Glomerular endothelial cell (primary cell): ENCODE measurements at places on chromosomes 13 and 19. TPM values are rescaled to one million over a fixed set of nuclear protein-coding genes. Genes with fewer than 3 reads are reported as not detected.

Gene SLC46A3
- total RNA-seq: 17.2 and 25.5 TPM in 2 replicates

GRCh38 chr13:27956576-27957300 is 12.4 kb downstream of the CDX2 start:
- DNase-seq: no peak

GRCh38 chr13:51004918-51005460 is 95.4 kb downstream of the RNASEH2B start:
- no peak for DNase-seq

DNA sequence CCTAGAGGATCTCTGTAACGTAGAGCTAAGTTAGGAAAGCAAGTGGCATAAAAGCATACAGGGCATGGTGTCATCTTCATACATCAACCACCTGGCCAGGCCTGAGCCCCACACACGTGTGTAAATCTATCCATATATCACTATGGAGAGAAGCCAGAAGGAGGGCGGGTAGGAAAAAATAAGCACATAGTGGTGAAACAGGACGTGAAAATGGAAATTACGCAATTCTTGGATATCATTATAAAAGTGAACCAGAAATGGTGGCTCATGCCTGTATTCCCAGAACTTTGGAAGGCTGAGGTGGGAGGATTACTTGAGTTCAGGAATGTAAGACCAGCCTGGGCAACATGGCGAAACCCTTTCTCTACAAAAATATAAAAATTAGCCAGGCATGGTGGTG is 43.4 kb downstream of the PDCD5 start:
- DNase-seq: no peak

DNA sequence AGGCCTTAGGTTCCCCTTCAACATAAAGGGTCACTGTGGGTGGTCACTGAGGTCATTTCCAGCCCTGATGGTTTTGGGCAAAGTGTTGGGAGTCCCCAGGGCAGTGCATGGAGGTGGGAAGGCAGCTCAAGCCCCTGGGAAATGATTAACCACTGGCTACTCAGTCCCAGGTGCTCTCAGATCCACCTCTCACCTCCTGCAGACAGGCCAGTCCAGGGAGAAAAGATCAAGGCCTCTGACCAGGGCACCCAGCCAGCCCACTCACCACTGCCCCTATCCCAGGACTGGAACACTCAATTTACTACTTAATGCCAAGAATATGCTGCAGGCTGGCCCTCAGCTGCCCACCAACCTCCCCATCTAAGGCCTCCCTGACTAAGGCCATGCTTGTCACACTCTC is 1307.9 kb downstream of the UQCRFS1 start:
- DNase-seq: no peak

- DNase-seq: no peak
These were observed 292.3 kb upstream of the SPRY2 start for GRCh38 chr13:80633251-80633650.

DNA sequence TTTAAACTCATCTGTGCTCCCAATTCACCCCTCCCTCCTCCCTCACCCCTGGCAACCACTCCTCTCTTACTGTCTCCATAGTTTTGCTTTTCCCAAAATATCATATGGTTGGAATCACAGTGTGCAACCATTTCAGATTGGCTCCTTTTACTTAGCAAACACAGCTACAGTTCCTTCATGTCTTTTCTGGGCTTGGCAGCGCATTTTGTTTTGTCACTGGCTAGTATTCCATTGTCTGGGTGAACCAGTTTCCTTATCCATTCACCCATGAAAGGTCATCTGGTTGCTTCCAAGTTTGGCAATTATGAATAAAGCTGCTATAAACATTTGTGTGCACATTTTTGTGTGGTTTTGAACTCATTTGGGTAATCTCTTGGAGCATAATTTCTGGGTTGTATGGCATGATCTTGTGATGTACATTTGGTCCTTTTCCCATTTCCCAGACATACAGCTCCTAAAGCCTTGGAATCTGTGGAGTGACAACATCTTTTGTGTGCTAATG is 23.9 kb upstream of the GAS6 start:
- DNase-seq: no peak

GRCh38 chr13:77099415-77099814 is 72.5 kb upstream of the FBXL3 start:
- DNase-seq: no peak

- DNase-seq: no peak
These were observed 30.8 kb downstream of the PIN1 start for GRCh38 chr19:9865732-9866501.

GRCh38 chr19:17755977-17756670 is 4.8 kb downstream of the FCHO1 start:
- DNase-seq: no peak

DNA sequence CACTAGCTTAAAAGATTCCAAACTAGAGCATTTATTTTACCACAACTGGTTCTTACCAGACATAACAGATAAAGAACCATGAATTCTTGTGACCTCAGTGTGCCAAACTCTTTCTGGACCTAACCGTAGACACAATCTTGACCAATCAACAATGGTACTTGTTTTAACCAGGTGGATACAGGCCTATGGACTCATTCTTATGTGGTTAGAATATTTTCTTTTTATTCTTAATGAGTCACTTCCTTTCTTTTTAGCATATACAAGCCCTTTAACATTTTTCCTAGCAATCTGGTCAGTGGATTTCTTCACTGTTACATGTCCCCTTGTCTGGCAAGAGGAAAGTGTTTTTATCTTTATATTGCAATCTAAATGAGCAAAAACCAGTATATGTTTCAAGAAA is 792.1 kb upstream of the SPRY2 start:
- DNase-seq: no peak
